Right forelimb (tissue), 1 donor: ENCODE measurements at places on chromosomes 11 and 22.
A peak's percentile ranks its signal among the peaks of the same experiment; 100 is the strongest.

DNA sequence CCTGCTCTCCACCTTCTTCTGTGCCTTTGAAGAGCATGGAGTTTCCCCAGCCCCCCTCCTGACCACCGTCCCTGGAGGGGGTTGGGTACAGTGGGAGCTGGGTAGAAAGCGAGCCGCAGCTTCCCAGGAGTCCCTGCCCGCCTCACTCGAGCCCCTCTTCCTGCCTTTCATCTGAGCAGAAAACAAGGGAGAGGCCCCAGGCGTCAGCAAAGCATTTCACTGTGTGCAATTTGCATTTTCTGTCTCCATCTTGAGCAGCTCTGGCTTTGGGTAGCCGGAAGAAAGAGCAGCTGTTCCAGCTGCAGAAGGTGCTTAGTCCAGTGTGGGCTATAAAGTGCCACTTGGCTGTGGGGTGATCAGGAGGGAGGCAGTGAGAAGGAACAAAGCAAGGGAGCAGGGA lies 229.7 kb downstream of the CEP164 start:
- no peak for DNase-seq

- DNase-seq = no peak
These were observed 58.2 kb upstream of the RRAS2 start for GRCh38 chr11:14417186-14417585.

- DNase-seq = no peak
These were observed 802 bp downstream of the ATG2A start for GRCh38 chr11:64916040-64916774.

DNA sequence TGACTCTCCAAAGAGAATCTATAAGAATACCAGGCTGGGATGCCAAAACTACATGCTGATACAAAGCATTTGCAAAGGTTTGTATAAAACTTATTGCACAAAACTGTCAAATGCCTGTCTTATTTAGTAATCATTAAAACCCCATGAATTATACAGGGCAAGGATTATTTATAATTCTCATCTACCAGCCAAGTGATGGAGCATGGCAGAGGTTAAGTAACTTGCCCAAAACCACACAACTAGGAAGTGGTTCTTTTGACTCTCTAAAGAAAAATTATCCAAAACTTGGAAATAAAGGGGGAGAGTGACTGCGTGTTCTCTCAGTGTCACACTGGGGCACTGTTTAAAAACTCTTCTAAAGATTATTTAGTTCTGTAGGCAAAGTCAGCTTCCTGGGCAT lies 17.4 kb upstream of the CLMP start:
- DNase-seq = no peak

- no peak for DNase-seq
These were observed 100.3 kb downstream of the TENM4 start for GRCh38 chr11:79340535-79340934.

DNA sequence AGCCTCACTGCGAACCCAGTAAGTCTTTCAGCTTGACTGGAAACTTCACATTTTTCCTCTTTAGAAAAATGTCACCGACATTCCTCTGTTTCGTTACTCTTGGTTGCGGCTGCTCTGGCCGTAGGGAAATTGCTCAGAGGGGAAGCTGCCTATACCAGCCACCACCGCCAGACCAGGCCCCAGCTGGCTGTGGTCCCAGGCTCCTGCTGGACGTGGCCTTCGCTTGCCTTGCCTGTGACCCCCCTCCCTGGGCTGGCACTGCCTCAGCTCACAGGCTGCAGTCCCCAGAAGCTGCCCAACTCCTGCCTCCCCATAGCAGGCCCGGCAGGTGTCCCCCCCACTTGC lies 197.8 kb downstream of the MN1 start:
- DNase-seq = peak; percentile 56

DNA sequence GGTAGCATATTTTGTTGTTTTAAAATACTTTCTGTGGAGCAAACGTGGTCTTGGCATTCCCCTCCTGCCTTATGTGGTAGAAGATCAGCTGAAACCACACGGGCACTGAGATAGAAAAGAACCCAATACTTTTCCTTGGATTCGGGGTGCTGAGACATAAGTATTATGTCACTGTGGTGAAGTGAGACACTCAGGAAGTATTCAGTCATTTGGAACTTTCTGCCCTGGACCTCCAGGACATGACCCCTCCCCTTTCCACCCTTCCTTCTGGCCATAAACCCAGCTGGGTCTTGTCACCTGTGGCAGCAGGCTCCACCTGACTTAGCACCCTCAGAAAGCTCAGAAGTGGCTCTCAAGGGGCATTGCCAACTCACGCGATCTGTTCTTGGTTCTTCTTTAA lies 123.4 kb downstream of the SWAP70 start:
- no peak for DNase-seq

- no peak for DNase-seq
These were observed 174.2 kb upstream of the ZBED5 start for GRCh38 chr11:11032066-11032465.

DNA sequence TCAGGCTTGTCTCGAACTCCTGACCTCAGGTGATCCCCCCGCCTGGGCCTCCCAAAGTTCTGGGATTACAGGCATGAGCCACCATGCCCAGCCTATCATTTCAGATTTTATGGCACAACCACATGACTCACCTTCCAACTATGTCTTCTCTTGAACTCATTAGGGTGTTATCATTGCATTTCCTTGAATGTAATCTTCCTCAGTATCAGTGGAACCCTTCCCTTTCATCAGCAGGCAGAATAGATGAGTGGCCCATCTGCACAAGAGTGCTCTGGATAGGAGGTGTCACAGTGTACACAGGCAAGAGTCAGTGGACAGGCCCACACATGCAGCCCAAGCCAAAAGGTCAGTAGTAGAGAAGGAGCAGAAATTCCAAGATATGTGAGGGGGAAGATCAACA lies 29.1 kb upstream of the AQP11 start:
- no peak for DNase-seq

GRCh38 chr11:57501953-57502352 lies 13.5 kb downstream of the SLC43A1 start:
- DNase-seq = no peak

DNA sequence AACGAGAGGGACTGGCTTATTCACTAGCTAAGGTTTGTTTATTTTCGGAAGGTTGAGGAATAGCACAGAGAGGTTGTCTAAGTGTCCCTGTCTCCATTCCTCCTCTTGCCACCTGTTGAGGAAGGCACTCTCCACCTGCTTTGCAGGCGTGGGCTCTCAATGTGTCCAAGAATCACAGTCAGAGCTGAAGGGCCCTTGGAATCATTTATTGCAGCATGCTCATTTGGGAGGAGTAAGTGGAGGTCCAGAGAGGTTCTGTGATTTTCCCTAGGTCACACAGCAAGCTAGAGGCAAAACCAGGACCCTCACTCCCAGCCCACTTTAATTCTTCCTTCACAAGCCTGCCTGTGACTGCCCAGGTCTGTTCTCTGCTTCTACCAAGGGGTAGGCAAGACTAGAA lies 21.3 kb downstream of the ZBTB16 start:
- DNase-seq = no peak
